ENCODE measurements at places on chromosomes 2 and 18. TPM values are rescaled to one million over a fixed set of nuclear protein-coding genes. Genes with fewer than 3 reads are reported as not detected.

DNA sequence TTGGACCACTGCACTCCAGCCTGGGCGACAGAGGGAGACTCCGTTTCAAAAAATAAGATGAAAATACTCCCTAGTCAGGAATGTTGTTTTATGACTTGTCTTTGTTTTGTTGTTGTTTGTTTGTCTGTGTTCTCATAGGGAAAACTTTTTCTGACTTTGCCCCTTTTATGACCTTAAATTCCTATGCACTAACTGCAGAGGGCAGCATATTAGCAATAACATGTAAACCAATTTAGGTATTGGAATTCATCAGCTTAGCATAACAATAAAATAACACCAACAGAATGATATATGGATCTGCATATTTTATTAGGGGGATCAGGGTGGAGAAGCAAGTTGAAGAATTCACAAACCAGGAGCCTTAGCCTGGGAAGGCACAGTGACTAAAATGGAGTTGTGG is 631.5 kb downstream of the SUCLG1 start:
- DNase-seq, result no peak

- no peak for DNase-seq
Observed at GRCh38 chr2:237429753-237430152, 15.8 kb upstream of the COL6A3 start.

DNA sequence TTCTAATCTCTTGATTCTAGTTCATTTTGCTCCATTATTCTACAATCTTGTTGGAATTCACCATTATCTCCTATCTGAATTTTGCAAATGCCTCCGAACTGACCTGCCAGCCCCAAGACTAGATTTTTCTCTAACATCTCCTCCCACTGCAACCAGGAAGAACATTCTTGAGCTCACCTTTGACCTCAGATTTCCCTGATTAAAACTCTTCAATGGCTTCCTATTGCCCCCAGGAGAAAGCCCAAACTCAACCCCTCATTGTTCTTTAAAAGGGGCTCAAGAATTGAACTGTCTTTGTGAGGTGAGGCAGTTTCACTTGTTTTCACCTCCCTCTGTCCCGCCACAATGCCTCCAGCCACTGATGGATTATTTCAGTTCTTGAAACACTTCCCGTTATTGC is 784.6 kb upstream of the ZEB2 start:
- no peak for DNase-seq

DNA sequence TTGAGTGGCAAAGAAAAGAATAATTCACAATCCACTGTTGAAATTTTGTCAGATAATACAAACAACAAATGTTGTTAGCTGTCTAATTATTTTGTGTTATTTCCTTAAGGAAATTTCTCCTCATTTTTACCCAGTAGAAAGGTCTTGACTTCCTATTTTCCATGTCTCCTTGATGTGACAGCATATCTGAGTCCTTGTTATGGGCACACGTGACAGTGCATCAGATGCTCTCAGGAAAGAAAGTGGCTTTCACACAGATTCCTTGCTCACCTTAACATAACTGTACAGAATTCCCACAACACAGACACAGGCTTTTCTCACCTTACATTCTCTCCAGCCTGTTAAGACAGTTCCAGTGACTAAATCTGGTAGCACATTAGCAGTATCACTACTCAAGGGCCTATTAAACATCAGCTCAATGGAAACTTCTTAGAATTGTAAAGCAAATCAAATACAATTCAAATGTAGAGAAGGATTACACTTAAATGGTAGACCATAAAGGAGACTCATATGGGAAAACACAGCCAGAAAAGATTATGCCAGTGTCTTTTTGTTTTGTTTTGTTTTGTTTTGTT is 30.2 kb upstream of the GPR55 start:
- no peak for DNase-seq

DNA sequence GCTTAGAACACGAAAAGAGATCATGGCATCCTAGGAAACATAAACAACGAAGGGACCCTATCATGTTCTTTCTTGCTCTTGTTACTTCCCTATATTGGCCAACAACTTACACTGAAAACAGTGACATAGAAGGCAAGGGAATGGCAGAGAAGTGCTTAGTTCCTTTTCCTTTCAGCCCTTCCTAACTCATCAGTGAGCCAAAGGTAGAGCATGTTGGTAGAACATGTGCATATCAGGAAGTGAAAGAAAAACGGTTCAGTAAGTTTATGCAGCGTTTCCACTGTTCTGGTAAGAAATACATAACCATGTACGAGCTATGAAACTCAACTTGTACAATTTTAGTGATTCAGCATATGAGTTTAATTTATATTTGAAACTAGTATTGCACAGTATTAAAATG is 21.7 kb downstream of the AKAIN1 start:
- DNase-seq, result no peak

The SP5 gene
- not detected for total RNA-seq
